ENCODE measurements at places on chromosomes 6 and 20.

GRCh38 chr20:55159230-55159629 is 683.8 kb downstream of the DOK5 start:
- DNase-seq, result no peak

DNA sequence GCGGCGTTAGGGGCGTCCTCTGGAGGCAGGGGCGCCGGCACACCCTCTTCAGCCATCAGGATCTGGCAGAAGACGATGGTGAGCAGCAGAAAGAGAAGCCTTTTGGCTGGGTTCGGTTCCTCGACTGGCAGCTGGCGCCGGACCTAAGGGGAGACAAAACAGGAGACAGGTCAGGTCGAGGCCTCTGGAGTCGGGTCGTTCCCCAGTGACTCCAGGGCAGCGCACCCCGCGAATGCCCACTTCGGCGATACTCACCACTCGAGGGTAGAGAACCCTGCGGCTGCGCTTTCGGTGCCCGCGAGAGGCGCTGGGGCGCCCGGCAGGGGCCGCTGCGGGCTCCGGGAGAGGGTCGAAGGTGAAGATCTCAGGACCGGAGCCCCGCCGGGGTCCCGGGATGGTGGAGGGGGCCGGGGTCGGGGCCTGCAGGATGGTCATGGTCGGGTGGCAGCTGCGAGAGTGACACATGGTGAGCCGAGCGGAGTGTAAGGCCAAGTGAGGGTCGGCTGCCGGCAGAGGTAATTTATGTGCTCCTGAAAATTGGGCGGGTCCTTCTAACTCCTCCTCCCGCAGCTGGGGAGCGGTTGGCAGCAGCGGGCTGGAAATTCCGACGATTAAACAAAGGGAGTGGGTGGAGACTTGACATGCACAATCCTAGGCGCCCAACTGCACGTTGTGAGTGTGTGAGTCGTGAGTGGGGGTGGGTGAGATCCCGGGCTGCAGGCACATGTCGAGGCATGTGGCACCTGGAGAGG is at the start of gene IER3:
Gene IER3, minus strand, starts transcription at position 494 of the 752 bp plus-strand sequence. Its CDS starts 29 bp downstream, at position 465.
- DNase-seq, result peak; percentile 84

DNA sequence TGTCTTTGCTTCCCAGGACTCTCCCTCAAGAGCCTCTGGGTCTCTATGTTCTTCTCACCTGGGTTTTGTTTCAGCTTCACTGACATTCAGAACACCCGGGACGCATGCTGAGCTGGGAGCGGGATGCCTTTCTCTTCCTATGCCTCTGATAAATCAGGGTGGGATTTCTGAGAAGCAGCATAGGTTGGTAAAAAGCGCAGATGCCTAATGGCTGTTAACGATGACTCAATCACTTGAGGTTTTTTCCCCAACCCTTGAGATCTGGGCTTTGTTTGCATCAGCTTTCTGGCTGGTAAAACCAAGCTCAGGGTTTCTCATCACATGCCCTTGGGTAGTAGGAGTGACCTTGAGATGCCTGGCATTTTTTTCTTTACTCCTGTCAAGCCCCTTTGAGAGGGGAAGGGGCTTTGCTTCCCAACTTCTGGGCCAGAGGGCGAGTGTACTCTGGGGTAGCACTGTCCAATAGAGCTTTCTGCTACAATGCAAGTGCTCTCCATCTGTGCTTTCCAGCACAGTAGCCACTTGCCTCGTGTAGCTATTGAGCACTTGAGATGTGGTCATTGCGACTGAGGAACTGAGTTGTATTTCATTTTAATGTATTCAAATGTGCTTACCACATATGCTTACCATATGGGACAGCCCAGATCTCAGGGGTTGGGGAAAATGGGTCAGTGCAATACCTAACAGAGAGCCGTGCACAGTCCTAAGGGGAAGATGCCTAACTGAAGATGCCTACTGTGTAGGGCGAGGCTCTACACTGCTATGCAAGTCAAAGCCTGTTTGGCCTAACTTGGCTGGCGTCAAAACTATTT is 69.1 kb downstream of the PPP1R14C start:
- DNase-seq, result peak; percentile 47

DNA sequence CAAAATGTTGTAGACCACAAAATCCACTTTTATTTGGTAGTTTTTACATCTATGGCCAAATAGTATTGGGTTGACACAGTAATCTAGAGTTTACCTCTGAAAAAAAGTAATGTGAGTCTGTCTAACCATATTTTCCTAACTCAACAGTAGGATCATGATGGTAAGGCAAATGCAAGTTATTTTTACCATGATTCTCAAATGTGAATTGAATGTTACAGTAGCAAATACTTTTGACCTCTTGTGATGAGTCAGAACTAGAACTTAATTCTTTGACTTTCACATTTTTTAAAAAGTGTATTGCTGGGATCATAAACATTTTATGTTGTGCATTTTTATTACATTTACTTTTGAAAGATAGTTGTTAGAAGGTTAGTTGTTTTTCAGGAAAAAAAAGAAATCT is 22.0 kb downstream of the RNF146 start:
- DNase-seq, result no peak

- no peak for DNase-seq
Measured at GRCh38 chr20:23242556-23243180, 107.9 kb upstream of the NXT1 start.

GRCh38 chr6:37731888-37732287 is 34.2 kb upstream of the MDGA1 start:
- no peak for DNase-seq

DNA sequence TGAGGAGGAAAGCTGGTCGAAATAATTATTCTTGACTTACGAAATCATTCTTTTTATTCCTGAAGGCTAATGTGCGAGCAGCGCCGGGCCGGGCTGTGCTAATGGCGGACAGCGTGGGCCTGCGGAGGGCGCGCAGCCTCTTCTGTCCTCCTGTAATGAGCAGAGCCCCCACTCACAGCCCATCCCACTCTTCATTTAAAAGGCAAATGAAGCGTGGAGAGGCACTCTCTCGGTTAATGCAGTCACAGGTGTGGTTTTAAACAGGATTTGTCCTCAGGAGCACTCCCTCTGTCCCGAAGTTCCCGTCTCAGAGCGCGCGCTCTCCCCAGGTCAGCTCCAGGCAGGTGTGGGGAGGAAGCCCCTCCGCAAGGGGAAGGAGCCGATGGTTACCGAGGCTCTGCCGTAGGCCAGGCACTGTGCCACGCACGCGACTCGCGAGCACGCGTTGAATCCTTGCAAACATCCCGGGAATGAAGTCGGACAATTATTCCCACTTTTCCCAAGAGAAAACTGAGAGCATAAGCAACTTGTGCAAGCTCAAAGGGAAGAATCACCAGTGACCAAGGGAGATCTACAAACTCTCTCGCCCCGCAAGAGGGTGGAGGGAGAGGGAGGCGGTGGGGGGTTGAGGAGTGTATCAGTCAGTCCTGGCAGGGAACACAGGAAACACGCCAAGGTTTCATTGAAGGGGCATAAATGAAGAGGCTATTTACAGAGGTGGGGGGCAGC is 35.5 kb upstream of the ZFAND3 start:
- DNase-seq, result peak; percentile 74

DNA sequence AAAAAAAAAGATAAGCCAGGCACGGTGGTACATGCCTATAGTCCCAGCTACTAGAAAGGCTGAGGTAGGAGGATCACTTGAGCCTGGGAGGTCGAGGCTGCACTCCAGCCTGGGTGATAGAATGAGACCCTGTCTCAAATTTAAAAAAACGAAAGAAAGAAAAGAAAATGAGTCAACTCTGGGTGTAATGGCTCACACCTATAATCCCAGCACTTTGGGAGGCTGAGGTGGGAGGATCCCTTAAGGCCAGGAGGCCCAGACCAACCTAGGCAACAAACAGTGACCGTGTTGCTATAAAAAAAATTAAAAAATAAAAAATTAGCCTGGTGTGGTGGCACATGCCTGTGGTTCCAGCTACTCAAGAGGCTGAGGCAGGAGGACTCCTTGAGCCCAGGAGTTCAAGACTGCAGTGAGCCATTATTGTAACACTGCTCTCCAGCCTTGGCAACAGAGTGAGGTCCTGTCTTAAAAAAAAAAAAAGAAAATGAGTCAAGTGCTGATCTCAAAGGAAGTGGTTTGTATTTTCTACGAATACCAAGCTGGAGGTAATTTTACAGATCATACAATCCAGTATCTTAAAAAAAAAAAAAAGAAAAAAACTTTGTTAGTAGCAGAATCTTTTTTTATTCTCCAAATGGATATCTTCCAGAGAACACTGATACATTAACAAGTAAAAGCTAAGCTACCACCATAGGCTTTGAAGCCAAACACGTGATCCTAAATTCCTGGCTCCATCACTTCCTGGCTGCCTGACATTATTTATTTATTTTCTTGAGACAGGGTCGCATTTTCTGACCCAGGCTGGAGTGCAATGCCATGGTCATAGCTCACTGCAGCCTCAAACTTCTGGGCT is 5.7 kb downstream of the COMMD7 start:
- DNase-seq, result peak; percentile 46

- DNase-seq, result no peak
Measured at GRCh38 chr6:140871911-140872310, 1260.8 kb upstream of the GJE1 start.

GRCh38 chr6:137709424-137710236 is 157.4 kb upstream of the TNFAIP3 start:
- peak; percentile 43 for DNase-seq

- no peak for DNase-seq
Measured at GRCh38 chr6:52498538-52499017, 78.3 kb downstream of the TRAM2 start.

DNA sequence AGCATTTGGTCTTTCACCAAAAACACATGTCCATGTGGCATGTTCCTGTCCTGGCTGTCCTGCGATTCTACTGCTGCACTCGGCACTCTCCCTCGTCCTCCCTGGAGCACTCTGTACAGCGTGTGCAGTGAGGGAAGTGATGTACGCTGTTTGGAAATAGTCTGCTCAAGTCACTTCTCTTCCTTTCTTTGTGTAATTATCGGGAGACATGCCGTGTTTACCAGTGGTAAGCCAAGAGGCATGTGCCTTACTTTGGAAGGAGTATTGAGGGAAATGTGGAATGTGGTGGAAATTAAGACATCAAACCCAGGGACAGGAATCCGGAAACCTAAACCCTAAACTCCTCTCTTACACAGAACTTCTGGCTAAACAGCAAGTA is 268.5 kb upstream of the FOXQ1 start:
- DNase-seq, result peak; percentile 61

GRCh38 chr20:33914919-33915318 is 78.8 kb upstream of the RALY start:
- no peak for DNase-seq

GRCh38 chr6:96823743-96824142 is 13.5 kb downstream of the GPR63 start:
- no peak for DNase-seq

All from GM03348 (cell line).